Adrenal gland (tissue), 19 donors: ENCODE measurements at places on chromosomes 12 and 14. TPM values are rescaled to one million over a fixed set of nuclear protein-coding genes. Genes with fewer than 3 reads are reported as not detected.

DNA sequence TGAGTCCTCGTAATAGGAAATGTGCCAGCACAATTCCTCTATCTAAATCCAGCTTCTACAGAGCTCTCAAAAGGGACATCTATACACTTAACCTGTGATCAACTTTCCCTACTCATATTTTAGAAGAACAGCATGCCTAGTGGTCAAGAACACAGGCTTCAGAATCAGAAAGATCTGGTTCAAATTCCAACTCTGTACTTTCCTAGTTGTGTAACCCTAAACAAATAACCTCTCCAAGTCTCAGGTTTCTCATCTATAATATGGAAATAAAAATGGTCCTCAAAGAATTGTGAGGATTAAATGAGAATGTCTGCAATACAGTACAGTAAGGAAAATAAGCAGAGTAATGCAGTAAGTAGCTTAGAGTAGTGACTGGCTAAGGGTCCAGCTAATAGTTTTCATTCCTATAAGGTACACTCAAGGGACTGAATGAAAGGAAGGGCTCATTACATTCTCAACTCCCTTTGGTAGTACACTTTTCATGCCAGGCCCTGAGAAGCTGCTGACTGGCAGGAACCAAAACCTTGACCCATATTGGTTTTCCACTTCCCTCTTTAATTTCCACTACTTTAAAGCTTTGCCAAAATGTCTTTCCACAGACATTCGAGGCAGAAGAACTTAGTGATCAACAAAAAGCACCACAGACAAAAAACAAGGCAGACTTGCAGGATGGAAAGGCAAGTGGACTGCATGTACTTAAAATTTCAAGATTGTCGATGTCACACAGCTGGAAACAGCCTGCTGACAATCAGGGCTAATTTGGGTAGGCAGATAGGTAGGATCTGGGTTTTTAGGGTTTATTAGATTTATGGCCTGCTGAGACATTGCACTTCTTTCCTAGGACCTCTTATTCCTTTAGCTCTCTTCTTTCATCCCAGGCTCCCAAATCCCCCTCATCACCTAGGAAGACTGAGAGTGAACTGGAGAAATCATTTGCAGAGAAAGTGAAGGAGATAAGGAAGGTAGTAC, 4.3 kb downstream of the CCDC196 start:
- H3K27ac ChIP-seq = no peak overlapping the region
- no peak for DNase-seq
- no peaks in the 10 kb centered on the region for H3K27me3 ChIP-seq
- H3K36me3 ChIP-seq = no peaks in the 10 kb centered on the region
- H3K4me1 ChIP-seq = no peaks in the 10 kb centered on the region
- H3K4me3 ChIP-seq = no peak overlapping the region

- H3K4me3 ChIP-seq = no peak overlapping the region
- H3K36me3 ChIP-seq = no peaks in the 10 kb centered on the region
- no peaks in the 10 kb centered on the region for H3K27me3 ChIP-seq
- peak overlapping the region; percentile 70 for H3K27ac ChIP-seq
Observed at GRCh38 chr12:96501908-96502307, 12.5 kb downstream of the CFAP54 start.

DNA sequence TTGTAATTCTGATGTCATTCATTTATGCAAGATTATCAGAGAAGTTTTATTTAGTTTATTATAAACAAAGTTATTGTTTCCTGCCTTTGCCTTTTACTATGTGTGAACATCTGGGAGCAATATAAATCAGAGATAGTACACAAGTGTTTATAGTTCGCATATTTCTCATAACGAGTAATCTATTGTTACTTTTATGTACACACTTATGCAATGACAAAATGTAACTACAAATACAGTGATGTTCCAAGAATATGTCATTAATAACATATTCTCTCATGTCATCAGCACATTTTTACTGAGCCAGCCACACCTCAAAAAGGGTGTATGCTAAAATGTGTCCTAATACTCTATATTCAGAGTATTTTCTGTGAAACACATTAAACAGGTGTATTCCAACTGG, 243.2 kb downstream of the ALX1 start:
- H3K27me3 ChIP-seq = no peaks in the 10 kb centered on the region
- no peaks in the 10 kb centered on the region for H3K4me1 ChIP-seq
- no peak overlapping the region for H3K4me3 ChIP-seq
- H3K27ac ChIP-seq = no peak overlapping the region

DNA sequence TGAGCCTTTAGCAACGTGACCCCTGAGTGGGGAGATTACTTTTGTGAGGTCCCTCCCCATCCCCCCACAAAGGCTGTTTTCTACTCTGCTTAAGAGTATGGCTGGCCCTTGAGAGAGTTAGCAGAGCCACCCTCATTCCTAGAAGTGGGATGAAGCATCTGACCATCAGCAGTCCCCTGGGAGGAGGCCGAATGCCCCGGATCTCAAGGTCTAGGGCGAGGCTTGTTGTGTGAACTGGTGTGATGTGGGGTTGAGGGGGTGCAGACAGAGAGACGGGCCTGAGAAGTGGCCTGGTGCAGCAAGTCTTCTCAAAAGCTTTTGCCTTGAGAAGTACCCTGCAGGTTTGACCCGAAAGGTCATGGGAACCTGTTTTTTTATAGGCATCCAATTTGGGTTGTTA, 153.0 kb upstream of the FKBP4 start:
- H3K4me1 ChIP-seq = no peaks in the 10 kb centered on the region
- H3K27me3 ChIP-seq = no peaks in the 10 kb centered on the region
- no peak overlapping the region for H3K4me3 ChIP-seq
- no peak for DNase-seq
- peak overlapping the region; percentile 86 for H3K27ac ChIP-seq

DNA sequence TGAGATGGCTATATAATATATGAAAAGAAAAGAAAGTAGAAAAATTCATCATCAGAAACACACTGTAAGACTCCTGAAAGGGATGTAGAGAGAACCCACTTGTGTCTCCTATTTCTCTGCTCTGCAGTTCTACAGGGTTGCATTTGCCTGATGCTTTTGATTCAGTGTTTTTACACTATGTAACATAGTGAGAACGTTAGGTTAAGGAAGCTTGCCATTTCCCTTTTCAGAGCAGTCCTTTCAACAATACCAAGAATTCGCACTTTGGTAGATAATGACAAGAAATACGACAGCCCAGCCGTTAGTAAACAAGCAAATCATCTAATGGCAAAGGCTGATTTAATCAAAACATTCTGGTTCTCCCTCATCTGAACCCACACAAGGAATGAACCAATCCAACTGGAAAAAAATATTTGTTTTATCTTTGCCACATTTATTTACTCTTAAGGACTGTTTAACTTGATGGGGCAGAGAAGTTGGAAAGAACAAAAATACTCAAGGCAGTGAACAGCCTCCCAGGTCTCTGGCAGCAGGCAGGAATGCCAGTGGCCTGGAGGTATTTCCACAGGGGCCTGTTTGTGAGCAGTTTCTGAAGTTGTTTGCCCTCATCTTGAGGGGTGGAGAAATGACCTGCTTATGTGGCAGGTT, 30.8 kb upstream of the SOCS2 start:
- no peaks in the 10 kb centered on the region for H3K27me3 ChIP-seq
- H3K36me3 ChIP-seq = no peaks in the 10 kb centered on the region
- H3K4me3 ChIP-seq = no peak overlapping the region

GRCh38 chr12:107990325-107990724, 138.8 kb upstream of the WSCD2 start:
- no peaks in the 10 kb centered on the region for H3K36me3 ChIP-seq
- H3K4me1 ChIP-seq = no peaks in the 10 kb centered on the region
- no peak overlapping the region for H3K27ac ChIP-seq
- DNase-seq = peak; percentile 26
- H3K27me3 ChIP-seq = peaks cover 5% of the 10 kb centered on the region

DNA sequence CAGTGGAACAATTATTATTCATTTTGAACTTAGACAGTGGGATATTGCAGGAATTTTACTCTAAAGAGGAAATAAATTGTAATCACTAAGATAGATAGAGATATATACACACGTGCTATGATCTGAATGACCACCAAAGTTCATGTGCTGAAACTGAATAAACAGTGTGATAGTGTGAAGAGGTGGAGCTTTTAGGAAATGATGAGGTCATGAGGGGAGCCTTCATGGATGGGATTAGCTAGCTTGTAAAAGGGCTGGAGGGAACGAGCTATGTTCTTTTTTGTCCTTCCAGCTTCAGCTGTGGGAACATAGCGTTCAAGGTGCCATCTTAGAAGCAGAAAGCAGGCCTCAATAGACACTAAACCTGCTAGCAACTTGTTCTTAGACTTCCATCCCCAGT, 191.5 kb upstream of the LRIG3 start:
- H3K4me3 ChIP-seq = no peak overlapping the region
- H3K36me3 ChIP-seq = no peaks in the 10 kb centered on the region
- DNase-seq = no peak

GRCh38 chr12:45008211-45008610, 42.7 kb downstream of the DBX2 start:
- no peak overlapping the region for H3K27ac ChIP-seq
- DNase-seq = no peak
- no peaks in the 10 kb centered on the region for H3K27me3 ChIP-seq

GRCh38 chr12:132622437-132623071, 4.0 kb downstream of the P2RX2 start:
- peaks cover 24% of the 10 kb centered on the region for H3K27me3 ChIP-seq
- no peak for DNase-seq
- no peaks in the 10 kb centered on the region for H3K4me1 ChIP-seq
- peaks cover 4% of the 10 kb centered on the region for H3K36me3 ChIP-seq

- H3K36me3 ChIP-seq = no peaks in the 10 kb centered on the region
- H3K4me3 ChIP-seq = no peak overlapping the region
- no peaks in the 10 kb centered on the region for H3K4me1 ChIP-seq
- no peak overlapping the region for H3K27ac ChIP-seq
Observed at GRCh38 chr12:1890119-1890703, 28.2 kb downstream of the CACNA2D4 start.

- no peaks in the 10 kb centered on the region for H3K27me3 ChIP-seq
- H3K36me3 ChIP-seq = no peaks in the 10 kb centered on the region
- no peak for DNase-seq
Observed at GRCh38 chr14:51462706-51463105, 189.0 kb upstream of the FRMD6 start.

DNA sequence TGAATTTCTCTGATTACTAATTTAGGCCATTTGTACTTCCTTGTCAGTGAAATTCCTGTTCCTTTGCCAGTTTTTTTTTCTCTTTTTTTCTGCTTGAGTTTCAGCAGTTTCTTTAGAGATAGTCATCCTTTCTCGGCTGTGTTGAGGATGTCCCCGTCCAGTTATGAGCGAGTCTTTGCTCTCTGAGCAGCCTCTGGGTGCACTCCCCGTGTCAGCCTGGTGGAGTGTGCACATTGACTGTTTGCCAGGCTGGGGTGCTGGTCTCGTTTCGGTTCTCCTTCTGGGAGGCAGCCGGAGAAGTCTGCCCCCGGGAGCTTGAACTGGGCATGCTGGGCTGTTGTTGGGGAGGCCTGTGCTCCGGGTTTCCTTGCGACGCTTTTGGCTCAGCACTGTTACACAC, 3.0 kb downstream of the PACS2 start:
- peak overlapping the region; percentile 80 for H3K27ac ChIP-seq
- no peaks in the 10 kb centered on the region for H3K27me3 ChIP-seq
- no peak for DNase-seq
- H3K36me3 ChIP-seq = no peaks in the 10 kb centered on the region

- DNase-seq = no peak
- H3K27me3 ChIP-seq = no peaks in the 10 kb centered on the region
- no peaks in the 10 kb centered on the region for H3K4me1 ChIP-seq
- H3K4me3 ChIP-seq = no peak overlapping the region
- H3K27ac ChIP-seq = no peak overlapping the region
- no peaks in the 10 kb centered on the region for H3K36me3 ChIP-seq
Observed at GRCh38 chr12:92216092-92216491, 70.4 kb upstream of the BTG1 start.

- no peak overlapping the region for H3K4me3 ChIP-seq
- H3K27me3 ChIP-seq = no peaks in the 10 kb centered on the region
- no peak overlapping the region for H3K27ac ChIP-seq
- peaks cover 2% of the 10 kb centered on the region for H3K4me1 ChIP-seq
- H3K36me3 ChIP-seq = no peaks in the 10 kb centered on the region
- DNase-seq = no peak
Observed at GRCh38 chr14:54877015-54877702, 25.5 kb downstream of the GCH1 start.

DNA sequence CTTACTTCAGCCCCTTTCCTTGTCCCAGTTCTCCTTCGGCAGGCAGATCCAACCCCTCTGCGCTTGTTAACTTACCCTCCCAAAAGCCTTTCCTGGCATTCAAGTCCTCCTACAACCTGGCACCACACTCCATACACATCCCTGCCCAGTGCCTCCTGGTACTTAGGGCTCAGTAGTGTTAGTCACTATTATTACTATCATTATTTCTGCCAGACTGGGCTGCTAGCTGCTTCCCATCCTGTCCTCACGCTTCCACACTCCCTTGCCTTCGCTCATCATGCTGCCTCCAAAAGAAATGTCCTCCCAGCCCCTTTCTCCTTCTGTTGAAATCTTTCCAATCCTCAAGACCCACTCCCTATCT, 1.6 kb upstream of the HDAC7 start:
- H3K4me1 ChIP-seq = peaks cover 52% of the 10 kb centered on the region
- DNase-seq = no peak
- no peaks in the 10 kb centered on the region for H3K36me3 ChIP-seq
- H3K27ac ChIP-seq = peak overlapping the region; percentile 99
- no peaks in the 10 kb centered on the region for H3K27me3 ChIP-seq

- no peak overlapping the region for H3K27ac ChIP-seq
- no peaks in the 10 kb centered on the region for H3K4me1 ChIP-seq
- no peaks in the 10 kb centered on the region for H3K36me3 ChIP-seq
- DNase-seq = no peak
Observed at GRCh38 chr14:52175982-52176502, 91.5 kb upstream of the PTGDR start.

- peaks cover 7% of the 10 kb centered on the region for H3K4me1 ChIP-seq
- DNase-seq = peak; percentile 82
- H3K36me3 ChIP-seq = no peaks in the 10 kb centered on the region
- peaks cover 36% of the 10 kb centered on the region for H3K27me3 ChIP-seq
- no peak overlapping the region for H3K4me3 ChIP-seq
Observed at GRCh38 chr12:64826234-64826633, 1.8 kb downstream of the TBC1D30 start.

DNA sequence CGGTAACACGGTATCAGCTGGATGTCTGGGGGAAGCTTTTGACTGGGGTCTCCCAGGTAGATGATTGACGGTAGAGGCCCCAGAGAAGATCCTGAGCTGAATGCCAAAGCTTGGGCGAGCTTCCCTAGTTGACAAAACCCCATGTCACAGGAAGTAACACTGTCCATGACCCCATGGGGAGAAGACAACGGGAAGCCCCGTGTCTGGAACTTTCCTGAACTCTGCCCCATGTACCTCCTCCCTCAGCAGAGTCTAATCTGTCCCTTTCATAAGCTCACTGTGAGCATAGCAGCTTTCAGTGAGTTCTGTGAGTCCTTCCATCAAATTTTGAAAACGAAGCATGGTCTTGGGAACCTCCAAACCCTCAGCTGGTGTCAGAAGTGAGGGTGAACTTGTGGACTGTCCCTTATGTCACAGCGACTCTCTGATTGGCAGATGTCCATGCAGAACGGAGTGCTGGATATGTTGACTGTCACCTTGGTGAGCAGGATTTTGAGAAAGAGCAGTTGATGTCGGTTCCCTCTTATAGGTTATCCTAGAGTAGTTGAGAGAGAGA, 29.7 kb upstream of the BEGAIN start:
- no peak for DNase-seq
- H3K27ac ChIP-seq = peak overlapping the region; percentile 7
- no peaks in the 10 kb centered on the region for H3K36me3 ChIP-seq
- no peak overlapping the region for H3K4me3 ChIP-seq

Gene GEMIN2
- 9.6 TPM for total RNA-seq

Gene ZNF891
- 1.6 TPM for total RNA-seq

Gene FAM90A1
- total RNA-seq = 0.53 TPM

Gene MYH6
- not detected for total RNA-seq

Gene BATF
- total RNA-seq = 4.6 TPM

Gene SYNDIG1L
- total RNA-seq = not detected

Gene TMEM117
- 5.5 TPM for total RNA-seq

Gene KRT81
- total RNA-seq = not detected
